ENCODE measurements at places on chromosomes 7 and 10.

GRCh38 chr10:35821339-35821911, 179.3 kb upstream of the FZD8 start:
- no peak for DNase-seq

DNA sequence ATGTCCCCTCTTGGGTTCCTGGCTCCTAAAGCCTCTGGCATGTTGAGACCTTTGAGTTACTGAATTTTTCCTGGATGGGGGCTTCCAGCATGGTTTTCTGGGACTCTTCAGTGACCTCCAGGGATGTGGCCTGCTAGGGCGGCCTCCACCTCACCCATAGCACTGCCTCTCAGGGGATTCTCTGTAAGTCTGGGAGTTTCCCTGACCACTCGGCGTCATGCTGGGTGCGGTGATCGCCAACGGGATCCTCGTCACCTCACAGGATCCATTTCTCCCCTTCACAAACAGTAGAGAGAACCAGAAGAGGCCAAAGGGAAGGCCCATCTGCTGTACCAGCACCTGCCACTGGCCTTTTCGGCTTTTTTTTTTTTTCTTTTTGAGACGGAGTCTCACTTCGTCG, 84.3 kb downstream of the NPTX2 start:
- no peak for DNase-seq

DNA sequence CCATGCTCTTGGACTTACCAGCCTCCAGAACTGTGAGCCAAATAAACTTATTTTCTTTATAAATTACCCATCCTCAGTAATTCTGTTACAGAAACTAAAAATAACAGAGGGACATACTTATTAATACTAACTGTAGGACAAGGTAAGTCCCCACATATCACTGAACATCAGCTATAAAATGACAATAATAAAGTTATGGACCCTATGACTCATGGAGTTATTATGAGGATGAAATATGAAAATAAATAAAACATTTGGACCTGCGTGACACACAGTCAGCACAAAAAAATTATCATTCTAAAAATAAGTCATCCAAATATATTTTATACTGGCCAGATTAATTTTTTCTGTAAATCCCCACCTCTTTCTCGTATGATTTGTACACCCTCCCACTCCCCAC, 34.9 kb upstream of the ELAPOR2 start:
- no peak for DNase-seq

DNA sequence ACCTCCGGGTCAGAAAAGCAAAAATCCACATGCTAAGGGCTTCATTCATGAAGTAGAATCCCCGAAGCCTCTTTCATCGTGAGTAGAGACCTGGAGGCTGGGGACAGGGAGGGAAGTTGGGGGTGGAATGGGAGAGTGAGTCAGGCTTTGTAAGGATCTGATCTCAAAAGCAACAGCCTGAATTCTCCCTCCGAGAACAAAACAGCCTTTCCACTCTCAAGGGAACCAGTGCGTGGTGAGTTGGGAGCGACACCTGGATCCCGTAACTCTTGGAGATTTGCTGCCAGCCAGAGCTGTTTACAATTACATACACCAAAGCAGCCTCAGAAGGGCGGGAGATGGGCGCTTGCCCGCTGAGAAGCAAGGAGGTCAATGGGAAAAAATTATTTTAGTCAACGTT, 10.8 kb downstream of the AFAP1L2 start:
- DNase-seq = no peak

GRCh38 chr7:74240482-74240881, 13.7 kb downstream of the RFC2 start:
- DNase-seq = no peak

DNA sequence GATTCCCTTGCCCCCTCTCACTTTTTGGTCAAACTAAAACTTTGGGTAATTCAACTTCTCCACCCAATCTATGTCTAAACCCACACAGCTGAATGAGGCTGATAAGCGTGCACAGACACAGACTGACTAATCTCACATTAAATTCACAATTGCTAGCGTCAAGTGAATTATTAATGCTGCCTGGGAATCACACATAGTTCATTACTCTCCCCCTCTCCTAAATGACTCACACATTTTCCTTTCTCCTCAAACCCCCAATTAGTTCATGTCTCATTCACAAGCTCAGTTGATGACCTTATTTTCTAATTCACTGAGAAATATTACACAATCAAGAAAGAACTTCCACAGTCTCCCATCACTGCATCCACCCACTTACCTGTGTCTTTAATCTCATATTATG, 14.5 kb downstream of the KLF14 start:
- no peak for DNase-seq

DNA sequence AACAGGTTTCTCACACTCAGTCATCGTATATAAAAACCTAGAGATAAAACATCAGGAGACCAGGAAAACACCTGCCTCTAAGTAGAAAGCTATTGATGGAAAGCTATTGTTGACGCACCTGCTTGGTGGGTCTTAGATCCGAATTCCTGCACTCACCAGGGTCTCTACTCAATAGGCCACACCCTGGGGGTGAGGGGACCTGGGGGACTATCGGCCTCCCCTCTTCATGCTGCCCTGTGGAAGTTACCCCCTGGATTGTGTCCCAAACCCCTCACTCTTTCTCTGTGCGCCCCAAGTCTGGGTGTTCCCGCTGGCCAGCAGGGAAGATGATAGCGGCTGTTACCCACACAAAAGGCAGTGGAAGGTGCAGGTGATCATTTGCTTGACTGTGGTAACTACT, 313.0 kb downstream of the WDR37 start:
- no peak for DNase-seq

- no peak for DNase-seq
Measured at GRCh38 chr10:121694327-121694965, 96.2 kb upstream of the FGFR2 start.

- DNase-seq = no peak
Measured at GRCh38 chr7:124796771-124797170, 31.2 kb upstream of the GPR37 start.

DNA sequence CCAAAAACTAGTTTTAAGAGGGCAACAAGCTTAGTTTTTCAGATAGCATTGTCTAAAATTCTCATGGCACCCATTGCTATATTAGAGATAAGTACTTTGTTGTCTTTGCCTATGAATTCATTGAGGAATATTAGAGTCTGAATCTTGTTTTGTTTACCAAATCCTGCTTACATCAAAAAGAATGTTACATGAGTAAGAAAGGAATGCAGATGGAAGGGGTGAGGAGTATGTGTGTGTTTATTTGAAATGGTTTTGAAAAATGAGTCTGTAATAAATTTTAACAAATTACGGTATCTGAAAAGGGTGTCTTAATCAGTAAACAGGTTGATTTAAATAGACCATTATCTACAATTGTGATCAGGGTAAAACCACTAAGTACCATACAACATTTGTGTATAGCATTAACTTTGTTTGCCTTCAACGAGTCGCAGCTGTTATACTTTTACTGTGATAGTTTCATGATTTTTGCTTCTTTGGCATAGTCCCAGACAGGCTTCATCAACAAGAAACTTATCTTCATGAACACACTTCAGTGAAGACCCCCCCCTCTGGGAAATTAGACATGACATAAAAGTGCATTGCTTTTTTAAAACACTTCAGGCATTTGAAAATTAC, 1183.9 kb upstream of the C7orf33 start:
- DNase-seq = no peak

DNA sequence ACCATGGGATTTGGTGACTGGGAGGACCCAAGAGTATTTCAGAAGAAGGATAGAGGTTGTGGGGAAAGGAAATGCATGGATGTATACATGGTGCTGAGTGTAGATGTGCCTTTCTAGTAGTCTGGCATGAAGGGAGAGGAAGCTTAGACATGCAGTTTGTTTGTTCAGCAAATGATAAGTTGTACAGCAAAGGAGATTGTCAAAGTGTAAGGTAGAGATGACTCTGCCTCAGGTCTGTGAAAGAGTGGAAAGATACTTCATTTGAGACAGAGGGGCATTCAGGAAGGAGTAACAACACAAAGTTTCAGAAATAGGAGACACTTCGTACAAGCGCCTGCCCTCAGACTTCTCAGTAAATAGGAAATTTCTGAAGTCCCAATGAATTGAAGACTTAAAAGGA, 152.3 kb downstream of the CELF2 start:
- DNase-seq = no peak

DNA sequence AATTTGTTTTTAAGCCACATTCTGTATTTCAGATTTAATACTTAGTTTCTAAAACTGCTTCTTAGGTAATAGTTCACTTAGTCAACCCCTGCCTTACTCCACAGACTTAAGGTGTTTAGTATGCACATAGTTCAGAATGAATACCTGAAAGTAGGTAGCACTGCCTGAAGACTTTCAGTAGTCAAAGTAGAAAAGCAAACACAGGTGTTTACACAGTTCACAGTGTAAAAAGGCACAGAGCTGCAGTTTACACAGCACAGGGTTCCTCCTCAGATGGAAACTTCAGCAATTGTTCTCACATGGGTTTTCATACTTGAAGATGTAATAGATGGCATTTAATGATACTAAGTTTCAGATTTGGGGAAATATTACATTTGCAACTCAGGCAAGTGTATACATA, 3.1 kb upstream of the PKD1L1 start:
- DNase-seq = no peak

DNA sequence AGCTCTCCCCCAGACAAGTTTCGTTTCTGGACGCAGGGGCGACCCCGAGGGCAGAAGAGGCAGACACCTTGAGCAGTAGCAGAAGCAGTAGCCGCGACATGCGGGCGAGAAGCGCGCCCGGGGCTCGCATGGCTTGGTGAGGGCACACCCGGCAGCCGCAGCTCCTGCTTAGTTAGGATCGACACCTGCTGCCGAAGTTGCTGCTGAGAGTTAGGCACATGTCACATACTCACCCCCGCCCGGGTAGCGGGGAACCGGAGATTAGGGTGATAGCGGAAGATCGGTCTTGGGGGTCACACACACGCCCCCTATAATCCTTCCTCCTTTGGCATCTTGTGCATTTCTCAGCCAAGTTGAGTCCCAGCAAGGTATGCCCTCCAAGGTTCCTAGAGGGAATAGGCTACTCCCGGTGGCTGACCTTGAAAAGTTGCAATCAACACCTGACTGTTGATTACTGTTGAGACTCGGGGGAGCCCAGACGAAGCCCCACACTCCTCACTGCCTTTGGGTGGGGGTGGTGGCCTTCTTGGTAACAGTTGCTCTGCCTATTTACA, 668 bp downstream of the GPR37 start:
- DNase-seq = no peak

DNA sequence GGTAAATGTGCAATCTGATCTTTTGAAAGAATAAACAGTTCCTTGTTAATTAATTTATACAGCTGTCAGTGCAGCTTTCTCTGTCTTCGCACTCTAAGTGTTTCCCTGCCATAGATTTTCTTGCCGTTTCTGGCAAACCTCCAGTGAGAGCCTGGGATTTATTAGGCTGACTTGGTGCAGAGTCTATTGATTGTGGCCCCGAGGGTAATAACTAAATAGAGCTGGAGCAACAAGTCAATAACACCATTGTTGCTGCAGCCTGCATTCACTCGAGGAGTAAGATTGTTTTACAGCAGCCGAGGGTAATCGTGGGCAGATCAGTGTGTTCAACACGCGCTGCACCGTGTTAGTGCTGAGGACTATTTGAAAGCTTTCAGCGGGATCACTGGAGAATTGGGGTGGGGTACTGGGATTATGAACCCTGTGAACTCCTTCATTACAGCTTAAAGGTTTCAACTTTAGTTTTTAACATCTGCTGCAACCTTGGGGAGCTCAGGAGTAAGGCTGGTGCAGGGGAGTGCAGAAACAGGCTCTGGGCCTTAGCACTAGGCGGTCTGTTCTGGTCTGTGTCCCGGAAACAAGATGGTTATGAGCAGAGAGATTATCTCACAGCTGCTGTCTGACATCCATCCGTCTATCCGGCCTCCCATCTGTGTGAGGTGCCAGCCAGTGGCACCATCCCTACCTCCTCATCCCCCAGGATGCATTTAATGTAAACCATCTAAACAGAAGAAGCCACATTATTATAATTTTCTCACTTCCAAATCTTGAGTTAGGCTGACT, 174.0 kb upstream of the TCF7L2 start:
- DNase-seq = no peak

DNA sequence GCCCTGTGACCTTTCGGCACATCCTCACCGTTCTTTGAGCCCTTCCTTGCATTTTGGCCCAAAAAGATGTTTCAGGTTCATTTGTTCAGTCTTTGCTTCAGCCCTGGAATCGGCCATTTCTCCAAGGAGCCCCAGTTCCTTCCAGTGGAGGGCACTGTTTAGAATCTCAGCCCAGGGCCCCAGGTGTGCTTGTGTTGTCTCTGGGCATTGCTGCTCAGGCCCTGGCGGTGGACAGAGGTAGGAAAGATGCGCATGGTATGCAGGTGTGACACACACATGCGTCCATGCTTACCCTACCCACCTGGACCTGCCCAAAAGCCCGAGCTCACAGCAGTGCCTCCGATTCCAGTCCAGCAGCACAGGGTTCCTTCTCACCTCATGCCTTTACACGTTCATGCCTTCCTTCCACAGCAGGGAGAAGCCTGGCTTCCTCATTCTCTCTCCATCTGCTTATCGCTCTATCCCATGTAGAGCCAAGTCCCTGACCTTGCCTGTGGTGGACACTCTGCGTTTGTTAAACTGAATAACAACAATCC, 70.6 kb downstream of the LHPP start:
- DNase-seq = no peak

DNA sequence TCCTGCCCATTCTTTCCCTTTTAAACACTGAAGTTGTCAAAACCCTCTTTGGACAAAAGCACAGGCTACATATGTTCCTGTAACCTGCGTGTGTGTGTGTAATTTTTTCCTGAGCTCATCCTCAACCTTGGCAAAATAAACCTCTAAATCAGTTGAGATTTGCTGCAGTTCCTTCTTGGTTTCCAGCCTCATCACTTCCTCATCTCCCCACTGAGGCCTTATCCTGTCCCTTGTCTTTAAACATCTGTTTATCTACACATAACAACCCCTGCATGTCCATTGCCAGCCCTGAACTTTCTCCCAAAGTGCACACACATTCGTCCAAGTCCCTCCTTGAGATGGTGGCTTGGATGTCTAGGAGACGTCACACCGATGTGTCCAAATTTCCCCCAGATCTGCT, 35.5 kb downstream of the LYZL2 start:
- no peak for DNase-seq

DNA sequence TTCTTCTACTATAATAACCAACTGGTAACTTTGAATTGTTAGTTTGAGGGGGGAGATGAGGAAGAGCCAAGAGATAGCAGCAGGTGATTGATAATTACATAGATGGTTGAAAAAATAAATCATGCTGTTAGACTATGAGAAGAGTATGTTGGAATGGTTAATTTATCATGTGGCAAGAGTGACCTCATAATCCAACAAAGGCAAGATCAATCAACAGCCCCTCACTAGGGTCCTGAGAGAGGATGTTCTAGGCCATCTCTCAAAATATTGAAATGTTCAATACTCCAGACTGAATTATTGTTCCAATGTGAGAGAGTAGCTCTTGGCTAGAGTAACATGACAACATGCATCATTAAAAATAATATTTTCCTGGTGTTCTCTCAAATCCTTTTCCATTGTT, 67.9 kb downstream of the ADD3 start:
- no peak for DNase-seq

DNA sequence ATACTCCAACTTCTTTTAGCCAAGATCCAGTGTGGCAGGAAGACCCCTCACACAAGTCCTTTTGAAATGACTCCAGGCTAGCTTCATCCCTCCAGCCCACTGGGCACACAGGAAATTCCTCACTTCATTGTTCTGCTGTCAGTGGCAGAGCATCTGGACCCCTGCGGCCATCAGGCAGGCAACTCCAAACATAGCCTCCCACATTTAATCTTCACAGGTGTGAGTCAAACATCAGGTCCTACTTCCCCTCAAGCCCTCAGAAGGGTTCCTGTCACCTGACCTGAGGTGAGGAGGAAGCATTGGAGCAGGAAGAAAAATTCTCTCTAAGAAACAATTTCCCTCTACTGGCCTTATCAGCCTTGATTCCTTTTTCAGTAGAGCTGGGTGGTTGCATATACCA, 51.1 kb upstream of the C1GALT1 start:
- no peak for DNase-seq

Data from amniotic stem cell (primary cell).